ENCODE measurements at places on chromosomes 13 and 19.

- no peak for DNase-seq
Measured at GRCh38 chr13:67763984-67764383, 533.8 kb upstream of the PCDH9 start.

DNA sequence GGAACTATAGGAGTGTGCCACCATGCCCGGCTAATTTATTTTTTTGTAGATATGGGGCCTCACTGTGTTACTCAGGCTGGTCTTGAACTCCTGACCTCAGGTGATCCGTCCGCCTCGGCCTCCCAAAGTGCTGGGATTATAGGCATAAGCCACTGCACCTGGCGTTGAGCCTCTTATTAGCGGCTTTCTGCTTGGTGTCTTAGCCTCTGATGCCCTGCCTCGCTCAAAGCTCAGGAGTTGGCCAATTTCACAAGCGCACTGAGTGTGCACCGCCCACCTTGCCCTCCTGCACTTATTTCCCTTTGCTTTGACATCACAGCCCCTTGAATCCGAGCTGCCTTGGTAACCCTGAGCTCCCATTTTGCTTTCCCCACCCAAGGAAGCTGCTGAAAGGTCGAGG, 10.1 kb downstream of the YIPF2 start:
- DNase-seq = no peak

DNA sequence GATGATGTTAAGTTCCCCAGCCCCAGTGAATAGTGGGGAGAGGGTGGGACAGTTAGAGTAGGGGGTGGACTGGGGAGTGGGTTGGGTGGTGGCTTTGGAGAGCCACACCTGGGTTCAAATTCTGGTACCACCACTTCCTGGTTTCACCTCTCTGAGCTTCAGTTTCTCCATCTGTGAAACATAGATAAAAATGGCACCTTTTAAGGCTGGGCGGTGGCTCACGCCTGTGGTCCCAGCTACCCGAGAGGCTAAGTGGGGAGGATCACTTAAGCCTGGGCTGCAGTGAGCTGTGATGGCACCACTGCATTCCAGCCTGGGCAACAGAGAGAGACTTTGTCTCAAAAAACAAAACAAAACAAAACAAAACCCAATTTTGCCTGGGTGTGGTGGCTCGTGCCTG, 5.9 kb downstream of the VAV1 start:
- DNase-seq = no peak

DNA sequence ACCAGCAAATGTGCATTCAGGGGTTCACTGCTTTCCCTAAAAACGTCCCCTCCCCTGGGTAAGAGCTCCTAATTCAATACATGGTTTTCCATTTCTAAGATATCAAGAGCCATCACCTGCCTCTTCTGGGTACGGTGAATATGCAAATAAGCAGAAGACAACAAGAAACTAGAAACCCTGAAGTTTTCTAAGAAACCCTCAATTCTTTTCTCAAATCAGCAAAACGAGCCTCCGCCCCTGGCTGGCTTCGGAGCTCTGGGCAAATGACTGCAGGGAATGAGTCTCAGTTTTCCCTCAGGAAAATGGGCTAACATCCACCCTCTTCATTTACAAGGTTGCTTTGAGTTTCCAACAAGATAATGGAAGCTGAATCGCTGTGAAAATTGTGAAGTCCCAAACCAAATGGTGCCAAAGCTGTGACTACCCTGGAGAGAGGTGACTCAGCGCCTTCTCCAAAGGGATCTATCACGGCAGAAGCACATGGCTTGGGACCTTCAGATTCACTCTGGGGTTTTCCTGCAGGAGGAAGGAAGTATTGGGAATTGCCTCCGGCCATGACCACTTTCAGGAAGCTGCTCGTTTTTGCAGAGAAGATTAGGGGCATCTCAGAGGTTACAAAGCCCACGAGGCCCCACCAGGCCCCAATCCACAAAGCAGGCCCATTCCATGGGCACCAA, 26.6 kb downstream of the KLF2 start:
- DNase-seq = no peak

GRCh38 chr19:7862413-7862951, 11.7 kb downstream of the PRR36 start:
- DNase-seq = peak; percentile 86

Measured in liver (tissue), 10 donors.